ENCODE measurements at places on chromosomes 1 and 21.
A peak's percentile ranks its signal among the peaks of the same experiment; 100 is the strongest.

DNA sequence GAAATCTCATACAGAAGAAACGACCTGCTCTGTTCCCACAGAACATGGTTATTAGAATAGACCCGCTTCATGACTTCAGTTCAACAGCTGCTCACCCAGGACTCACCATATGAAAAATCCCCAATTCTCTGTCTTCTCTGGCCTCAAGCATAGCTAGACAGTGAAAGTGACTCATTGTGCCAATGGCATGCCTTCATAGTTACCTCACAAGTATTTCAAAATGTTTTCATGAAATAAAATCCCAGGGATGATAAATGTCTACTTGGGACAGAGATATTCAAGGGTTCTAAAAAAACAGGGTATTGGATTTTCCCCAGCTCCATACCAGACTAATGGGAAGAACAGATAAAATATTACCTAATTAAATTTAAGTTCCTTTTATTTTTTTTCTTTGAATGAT is 82.3 kb downstream of the NOTCH2 start:
- peak; percentile 89 for DNase-seq

DNA sequence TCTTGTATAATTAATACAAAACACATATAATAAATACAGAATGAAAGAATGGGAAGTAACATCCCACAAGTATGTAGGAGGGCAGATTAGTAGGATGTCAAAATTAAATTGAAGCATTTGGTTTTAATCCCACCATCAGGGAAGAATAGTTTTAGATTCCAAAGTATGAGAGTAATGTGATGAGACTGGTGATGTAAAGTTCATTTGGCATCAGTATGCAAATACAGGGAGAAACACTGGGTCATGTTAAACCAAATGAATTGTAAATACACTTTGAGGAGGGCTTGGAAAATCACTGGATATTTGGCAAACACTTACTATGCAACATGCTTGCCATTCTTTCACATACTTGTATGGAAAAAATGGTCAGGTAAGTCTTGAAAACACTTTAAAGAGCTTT is 358.8 kb downstream of the DPYD start:
- no peak for DNase-seq

- no peak for DNase-seq
These were observed 105.9 kb downstream of the ETS2 start for GRCh38 chr21:38911484-38912101.

- no peak for DNase-seq
These were observed 17.5 kb downstream of the RUNX3 start for GRCh38 chr1:24912376-24913273.

DNA sequence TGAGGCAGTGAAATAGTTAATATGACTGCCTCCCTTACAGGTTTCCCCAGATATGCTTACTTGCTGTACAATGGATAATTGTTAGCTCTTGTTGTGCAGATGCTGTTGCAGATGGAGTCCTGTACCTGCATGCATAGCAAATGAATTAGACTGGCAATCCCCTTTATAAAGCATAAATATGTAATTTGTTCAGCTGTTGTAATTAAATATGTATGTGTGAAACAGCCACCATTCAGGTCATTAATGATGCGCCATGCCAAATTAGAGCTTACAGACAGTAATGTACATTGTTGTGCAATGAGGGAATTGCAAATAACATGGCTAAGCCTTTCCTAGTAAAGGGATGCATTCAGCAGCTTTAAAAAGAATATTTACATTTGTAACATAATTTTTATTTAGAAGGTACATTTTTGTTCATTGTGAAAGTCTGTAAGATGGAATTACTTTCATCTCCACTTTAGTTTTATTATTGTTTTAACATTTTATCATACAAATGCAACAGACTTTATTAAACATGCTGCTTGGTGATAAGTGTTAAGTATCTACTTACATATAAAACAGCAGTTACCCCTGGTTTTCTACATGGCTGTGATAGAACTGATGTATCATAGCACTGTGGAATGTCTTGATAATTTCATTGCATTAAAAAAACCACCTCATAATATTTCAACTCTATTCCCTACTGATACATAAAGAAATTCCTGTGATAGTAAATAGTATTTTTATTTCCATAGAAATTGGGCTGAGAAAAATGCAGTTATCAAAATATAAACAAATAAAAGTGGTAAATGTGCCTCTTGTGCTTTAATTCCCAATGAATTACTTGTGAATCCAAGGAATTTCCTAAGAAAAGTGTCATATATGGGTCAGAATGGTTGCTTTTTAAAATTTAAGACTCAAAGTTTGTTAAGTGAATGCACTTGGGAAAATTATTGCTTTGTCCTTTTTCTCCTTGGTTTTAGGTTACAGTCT is 99.0 kb downstream of the NFIA start:
- no peak for DNase-seq

GRCh38 chr1:24465638-24466037 is 37.0 kb upstream of the RCAN3 start:
- DNase-seq, result no peak

GRCh38 chr1:9292361-9293240 is at the start of gene SPSB1:
Gene SPSB1, plus strand, starts transcription at chr1:9292894. Its CDS starts 62,998 bp downstream, at chr1:9355892.
- DNase-seq, result no peak

GRCh38 chr1:170530972-170531757 is 801 bp upstream of the GORAB start:
- DNase-seq, result no peak

DNA sequence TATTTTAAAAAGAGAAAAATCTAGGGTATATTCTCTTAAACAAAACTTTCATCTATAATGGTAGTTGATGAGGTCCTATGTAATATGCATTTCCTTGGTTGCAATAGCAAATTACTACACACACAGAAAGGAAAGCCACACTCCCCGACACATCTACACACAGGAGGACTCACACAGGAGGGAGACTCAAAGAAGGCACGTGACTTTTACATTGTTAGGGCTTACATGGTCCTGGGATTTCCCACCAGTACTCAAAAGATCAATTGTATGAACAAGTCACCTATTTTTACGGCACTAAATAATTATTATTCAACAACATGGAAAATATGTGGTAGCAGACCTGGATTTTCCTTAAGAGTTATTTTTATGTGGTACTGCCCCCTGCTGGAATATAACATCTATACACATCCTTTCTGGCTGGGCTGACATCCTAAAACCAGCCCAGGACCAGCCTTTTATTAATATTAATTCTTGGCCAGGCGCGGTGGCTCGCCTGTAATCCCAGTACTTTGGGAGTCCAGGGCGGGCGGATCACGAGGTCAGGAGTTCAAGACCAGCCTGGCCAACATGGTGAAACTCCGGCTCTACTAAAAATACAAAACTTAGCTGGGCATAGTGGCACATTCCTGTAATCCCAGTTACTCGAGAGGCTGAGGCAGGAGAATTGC is 33.9 kb upstream of the LGALS8 start:
- no peak for DNase-seq

GRCh38 chr1:234610666-234611224 is 767 bp upstream of the IRF2BP2 start:
- peak; percentile 71 for DNase-seq

GRCh38 chr1:8563944-8564537 is 246.1 kb downstream of the SLC45A1 start:
- no peak for DNase-seq

DNA sequence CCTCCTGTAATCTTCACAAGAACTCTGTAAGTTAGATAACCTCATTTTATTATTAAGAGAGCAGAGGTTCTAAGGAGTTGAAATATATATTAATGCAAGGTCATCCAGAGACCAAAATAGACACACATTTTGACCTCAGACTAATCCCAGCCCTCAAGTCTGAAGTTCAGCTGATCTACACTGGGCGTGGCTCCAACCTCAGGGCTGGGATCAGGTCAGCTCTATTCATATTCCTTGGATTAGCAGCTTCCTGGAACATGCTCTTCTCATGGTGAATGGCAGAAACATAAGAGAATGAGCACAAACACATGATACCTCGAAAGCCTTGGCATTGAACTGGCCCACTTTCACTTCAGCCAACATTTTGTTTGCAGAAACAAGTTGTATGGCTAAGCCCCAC is 200.8 kb upstream of the ST6GALNAC5 start:
- DNase-seq, result no peak

GRCh38 chr1:172900376-172900997 is 150.3 kb downstream of the TNFSF18 start:
- no peak for DNase-seq

GRCh38 chr1:41708332-41708731 is 210.4 kb downstream of the HIVEP3 start:
- DNase-seq, result no peak

DNA sequence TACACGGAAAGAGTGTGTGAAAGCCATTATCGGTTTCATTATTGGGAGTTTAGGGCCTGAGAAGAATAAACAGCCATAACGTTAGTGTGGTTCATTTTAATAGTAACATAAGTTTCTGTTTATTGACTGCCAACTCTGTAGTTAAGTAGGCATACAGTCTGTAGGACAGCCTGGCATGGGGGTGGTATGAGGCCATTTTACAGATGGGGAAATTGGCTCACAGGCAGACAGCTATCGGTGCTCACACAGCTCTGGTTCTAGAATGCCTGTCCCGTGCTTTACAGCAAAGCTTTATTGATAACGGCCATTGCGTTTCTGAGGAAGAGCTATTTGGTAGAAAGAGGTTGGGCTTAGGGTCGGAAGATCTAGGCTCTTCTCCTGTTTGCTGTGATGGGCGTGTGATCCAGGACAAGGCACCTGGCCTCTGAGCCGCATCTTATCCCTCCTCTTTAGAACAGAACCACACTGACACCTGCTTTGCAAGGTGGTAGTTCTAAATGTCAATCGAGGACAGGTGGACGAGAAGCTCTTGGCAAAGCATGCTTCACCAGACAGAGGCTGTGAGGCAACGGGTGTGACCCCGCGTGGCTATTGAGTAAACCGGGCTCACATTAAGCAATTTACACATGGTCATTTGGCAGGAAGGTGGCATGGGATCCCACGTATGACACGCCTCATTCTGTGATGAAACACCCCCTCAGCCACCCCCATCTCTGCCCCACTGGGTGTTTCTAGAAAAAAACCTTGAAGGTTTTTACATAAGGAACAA is 14.9 kb downstream of the ETS2 start:
- DNase-seq, result no peak

- DNase-seq, result no peak
These were observed 45.6 kb downstream of the IL23R start for GRCh38 chr1:67211589-67212563.

GRCh38 chr1:179745131-179745611 is 2.1 kb downstream of the FAM163A start:
- DNase-seq, result no peak

GRCh38 chr1:30909365-30910068 is 959 bp upstream of the SDC3 start:
- no peak for DNase-seq

- no peak for DNase-seq
These were observed 36.5 kb downstream of the TRIT1 start for GRCh38 chr1:39846796-39847195.

DNA sequence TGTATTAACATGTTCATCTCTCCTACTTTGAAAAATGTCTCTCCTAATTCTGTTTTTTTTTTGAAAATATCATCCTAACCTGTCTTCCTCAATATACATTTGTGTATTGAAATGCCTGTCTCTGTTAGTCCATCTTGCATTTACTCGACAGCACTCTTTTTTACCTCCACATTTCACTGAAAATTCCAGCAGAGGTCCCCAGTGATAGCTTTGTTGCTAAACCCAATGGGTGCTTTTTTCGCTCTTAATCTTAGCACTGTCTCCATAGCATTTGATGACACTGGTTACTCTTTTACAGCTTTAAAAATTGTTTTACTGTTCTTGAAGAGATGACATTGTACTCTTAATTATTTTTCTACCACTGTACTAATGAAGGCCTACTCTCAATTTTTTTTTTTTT is 10.8 kb downstream of the OSBPL9 start:
- DNase-seq, result no peak

GRCh38 chr1:87329051-87329525 is 408 bp downstream of the LMO4 start:
- peak; percentile 29 for DNase-seq

DNA sequence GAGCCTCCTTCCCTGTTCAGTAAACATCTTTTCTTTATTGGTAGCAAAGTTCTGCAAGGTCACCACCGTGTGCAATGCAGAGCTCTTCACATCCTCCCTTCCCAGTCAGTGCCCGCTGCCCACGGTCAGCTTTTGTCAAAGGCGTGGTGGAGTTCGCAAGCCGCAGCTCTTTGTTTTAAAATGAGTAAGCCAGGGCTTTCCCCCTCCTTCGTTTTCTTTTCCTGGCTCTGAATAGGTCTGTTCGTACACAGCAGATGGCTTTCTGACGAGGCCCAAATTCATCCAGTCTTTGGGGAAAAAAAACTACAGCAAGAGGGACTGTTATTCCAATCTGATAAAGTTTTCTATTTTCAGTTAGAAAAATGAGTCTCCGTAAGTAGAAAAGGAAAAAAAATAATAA is 153.2 kb downstream of the LRIG2 start:
- no peak for DNase-seq

All from foreskin keratinocyte (primary cell).